ENCODE measurements at places on chromosomes 5 and 9. TPM values are rescaled to one million over a fixed set of nuclear protein-coding genes. Genes with fewer than 3 reads are reported as not detected.

DNA sequence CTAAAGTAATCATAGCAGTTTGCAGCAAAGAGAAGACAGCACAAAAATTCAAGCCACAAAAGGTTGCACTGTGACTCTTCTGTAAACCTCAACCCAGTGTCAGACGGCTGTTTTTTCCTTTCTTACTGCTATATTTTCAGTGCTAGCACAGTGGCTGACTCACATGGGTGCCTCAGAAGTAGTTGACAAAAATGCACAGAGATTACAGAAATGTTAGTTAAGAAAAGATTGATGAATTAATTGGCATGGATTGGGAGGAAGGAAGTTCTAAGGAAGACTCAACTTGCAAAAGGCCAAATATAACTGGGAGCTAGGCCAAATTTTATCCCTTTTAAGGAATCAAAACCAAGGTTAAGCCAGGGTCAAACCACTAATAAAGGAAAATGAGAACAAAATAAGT is 43.7 kb upstream of the ITGA1 start:
- peak; percentile 44 for DNase-seq

The ATP10B gene
- total RNA-seq = not detected

The OR1L1 gene
- total RNA-seq = not detected

The HAPLN1 gene
- total RNA-seq = 0.43 TPM

- DNase-seq = peak; percentile 91
These were observed 48.9 kb downstream of the CXXC5 start for GRCh38 chr5:139696894-139697658.

GRCh38 chr9:130893341-130894101 is 3.1 kb downstream of the QRFP start:
- DNase-seq = no peak

DNA sequence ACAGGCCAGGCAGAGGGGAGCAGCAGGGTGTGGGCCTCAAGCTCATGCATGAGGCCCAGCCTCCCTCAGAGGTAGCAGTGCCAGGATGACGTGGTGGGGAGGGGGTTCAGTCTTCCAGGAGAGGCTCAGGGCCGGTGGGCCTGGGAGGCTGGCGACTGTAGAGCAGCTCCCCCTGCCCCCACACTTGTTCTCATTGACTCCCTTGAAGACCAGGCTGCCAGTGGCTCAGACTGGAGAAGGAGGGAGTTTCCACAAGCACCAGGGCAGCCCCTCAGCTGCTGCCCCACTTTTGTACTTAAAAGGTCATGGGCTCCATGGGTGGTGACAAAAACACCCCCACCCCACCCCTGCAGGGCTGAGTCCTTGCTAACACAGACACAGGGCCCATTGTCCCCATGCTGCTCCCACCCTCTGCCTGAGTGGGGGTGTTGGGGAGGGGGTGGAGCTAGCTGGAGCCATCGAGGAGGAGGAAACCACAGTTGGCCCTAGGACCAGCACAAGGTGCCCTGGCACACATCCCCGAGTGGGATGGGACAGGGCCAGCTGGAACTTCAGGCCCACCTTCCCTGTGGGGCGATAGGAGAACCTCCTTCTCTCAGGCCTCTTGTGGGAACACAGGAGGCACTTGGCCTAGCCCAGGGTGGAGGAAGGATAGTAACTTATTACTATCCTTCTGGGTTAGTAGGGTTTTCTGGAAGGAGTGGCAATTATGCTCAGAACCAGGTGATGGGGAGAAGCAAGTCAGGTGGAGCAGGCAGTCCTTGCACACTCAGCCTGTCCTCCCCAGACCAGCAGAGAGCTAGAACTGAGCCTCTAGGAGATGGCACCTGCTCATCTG is 10.7 kb downstream of the PDLIM4 start:
- no peak for DNase-seq

DNA sequence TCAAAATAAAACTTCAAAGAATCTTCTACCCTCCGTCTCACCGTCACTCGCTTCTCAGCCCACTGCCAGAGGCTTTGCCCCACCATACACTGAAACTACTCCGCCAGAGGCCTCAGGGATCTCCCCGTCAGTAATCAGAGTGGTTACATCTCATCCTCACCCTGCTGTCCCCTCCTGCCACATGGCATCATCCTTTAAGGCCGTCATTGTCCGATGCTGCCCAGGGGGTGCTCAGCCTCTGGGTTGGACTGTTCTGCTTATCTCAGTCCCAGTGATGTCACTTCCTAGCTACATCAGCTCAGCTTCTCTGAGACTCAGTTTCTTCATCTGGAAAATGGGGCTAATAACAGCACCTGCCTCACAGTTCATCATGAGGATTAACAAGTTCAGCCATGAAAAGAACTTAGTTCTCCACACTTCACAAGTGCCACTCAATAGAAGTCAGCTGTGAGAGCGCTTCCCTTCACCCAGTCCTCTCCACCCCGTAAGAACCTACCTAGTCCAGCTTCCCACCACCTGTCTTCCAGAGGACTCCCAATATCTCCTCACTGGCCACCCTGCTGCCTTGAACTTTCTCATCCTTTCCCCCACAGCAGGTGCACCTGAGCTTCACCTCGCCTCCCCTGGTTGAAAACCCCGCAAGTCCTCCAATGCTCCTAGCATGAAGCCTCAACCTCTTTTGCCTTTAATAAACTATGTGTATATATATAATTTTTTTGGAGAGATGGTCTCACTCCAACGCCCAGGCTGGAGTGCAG is 2.8 kb upstream of the IL3 start:
- no peak for DNase-seq

DNA sequence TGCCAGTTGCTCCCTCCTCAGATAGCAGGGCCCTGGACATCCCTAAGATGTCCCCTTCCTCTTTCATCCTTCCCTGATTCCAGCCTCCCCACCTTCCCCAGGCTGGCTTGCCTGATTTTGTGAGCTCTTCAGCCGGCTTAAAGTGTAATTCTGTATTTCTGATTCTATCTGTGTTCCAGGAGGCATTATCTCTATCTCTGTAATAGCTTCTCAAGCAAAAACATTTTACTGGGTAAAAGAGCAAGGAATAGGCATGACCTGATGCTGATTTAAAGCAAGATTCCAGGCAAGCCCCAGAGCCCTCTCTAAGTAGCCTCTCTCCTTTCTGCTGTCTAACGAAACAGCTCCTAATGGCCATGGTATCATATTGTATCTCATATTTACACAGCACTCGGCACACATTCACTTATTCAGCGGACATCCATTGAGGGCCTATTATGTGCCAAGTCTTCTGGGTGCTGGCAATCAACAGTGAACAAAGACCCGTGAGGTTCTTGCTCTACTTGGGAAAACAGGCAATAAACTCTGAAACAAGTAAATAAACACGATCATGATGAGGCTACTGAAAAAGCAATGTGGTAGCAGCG is 100.9 kb upstream of the MSX2 start:
- DNase-seq = no peak

DNA sequence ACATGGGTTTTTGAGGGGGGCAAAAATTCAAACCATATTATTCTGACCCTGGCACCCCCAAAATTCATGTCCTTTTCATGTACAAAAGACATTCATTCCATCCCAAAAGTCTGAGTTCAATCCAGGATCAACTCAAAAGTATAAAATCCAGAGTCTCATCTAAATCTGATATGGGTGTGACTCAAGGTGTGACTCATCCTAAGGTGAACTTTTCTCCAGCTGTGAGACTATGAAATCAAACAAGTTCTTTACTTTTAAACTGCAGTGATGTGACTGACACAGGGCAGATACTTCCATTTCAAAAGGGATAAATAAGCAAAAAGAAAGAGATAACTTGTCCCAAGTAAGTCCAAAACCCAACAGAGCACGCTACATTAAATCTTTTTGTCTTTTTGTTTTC is 20.6 kb upstream of the CYLC2 start:
- no peak for DNase-seq

The MVB12B gene
- 3.5 TPM for total RNA-seq

The LCNL1 gene
- 3.5 TPM for total RNA-seq

The PCDHB6 gene
- under 0.01 TPM for total RNA-seq

DNA sequence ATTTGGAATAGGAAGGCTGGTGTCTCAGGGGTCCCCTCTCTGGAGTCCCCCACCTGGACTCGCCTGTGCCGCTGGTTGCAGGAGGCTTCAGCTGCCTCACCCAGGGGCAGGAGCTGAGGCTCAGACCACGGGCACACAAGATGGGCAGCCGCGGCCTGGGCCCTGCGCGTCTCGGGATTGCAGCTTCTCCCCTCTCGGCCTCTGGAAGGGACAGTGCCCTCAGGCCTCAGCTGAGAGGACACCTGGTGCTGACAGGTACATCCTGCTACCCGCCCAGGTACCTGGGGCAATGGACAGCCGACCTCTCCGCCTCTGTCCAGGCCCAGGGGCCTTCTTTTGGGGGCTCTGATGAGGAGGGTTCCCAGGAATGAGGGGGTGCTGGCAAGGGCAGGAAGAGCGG is 38.3 kb downstream of the UNC5A start:
- no peak for DNase-seq

DNA sequence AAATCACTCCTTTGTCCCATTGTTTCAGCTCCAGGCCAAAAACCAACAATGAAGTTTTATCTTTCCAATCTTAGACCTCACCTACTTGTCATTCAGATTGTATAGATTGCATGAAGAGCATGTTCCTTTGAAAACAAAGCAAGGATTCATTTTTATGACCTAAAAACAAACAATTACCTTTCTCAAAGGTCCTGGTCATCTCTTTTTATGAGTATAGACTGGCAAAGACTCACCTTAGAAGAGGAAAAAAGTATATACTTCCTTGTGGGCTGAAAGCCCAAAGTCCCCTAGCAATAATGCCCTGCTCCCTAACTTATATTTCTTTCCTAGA is 28.4 kb upstream of the TLE1 start:
- no peak for DNase-seq

The KCNV2 gene
- not detected for total RNA-seq

The C5orf58 gene
- not detected for total RNA-seq

GRCh38 chr5:9439531-9440292 is 106.2 kb downstream of the SEMA5A start:
- peak; percentile 57 for DNase-seq

- DNase-seq = no peak
These were observed 179.6 kb downstream of the DRD1 start for GRCh38 chr5:175264406-175264805.

The MIGA2 gene
- total RNA-seq = 22.5 TPM

The FSTL4 gene
- under 0.01 TPM for total RNA-seq

- no peak for DNase-seq
These were observed 97.3 kb upstream of the SH3GL2 start for GRCh38 chr9:17481565-17481964.
